ENCODE measurements at places on chromosomes 1 and 21. TPM values are rescaled to one million over a fixed set of nuclear protein-coding genes. Genes with fewer than 3 reads are reported as not detected.
A peak's percentile ranks its signal among the peaks of the same experiment; 100 is the strongest.

GRCh38 chr1:242431786-242432185 is 92.7 kb downstream of the PLD5 start:
- DNase-seq: no peak

GRCh38 chr1:226617109-226617508 is 68.5 kb downstream of the STUM start:
- DNase-seq: no peak

The PADI6 gene
- total RNA-seq: not detected

The NID1 gene
- 60.4 TPM for total RNA-seq

DNA sequence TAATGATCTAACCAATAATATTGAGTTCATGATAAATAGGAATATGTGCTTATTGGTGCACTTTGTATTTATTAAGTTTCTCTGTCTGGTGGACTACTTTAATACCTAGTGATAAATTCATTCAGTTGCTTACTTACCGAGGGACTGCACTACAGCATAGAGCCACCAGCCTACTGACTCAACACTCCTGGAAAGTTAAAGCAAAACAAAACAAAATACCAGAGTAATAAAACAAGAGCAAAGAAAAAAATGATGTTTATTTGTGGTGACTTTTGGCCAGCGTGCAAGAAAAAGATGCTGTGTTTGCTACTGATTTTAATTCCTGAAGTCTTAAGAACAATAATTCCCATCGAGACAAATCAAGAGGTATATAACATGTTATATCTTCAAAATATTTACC is 586.3 kb downstream of the PLA2G4A start:
- DNase-seq: peak; percentile 25

DNA sequence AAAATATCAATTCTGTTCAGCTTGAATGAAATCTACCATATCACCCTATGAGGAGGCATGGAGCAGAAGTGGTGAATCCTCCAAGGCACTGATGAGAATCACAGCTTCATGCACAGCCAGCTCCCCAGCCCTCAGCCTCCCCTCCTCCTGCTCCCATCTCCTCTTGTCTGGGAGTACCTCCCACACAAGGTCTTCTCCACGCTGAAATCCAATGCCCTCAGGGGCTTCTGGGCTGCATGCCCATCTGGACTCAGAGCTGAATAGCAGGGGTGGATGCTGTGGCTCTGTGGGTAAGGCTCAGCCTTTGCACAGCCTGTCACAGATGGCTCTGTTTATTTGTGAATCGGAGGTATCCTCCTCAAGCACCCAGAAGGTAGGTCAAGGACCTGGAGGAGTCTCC is 48.6 kb downstream of the KCNC4 start:
- DNase-seq: peak; percentile 30

The LRP8 gene
- total RNA-seq: 57.4 TPM

GRCh38 chr21:42532466-42533181 is 19.0 kb downstream of the SLC37A1 start:
- peak; percentile 66 for DNase-seq

- no peak for DNase-seq
Measured at GRCh38 chr1:35835398-35835797, 27.6 kb downstream of the AGO4 start.

The SLC35F3 gene
- total RNA-seq: 0.64 TPM

The RAVER2 gene
- total RNA-seq: 2.3 TPM

DNA sequence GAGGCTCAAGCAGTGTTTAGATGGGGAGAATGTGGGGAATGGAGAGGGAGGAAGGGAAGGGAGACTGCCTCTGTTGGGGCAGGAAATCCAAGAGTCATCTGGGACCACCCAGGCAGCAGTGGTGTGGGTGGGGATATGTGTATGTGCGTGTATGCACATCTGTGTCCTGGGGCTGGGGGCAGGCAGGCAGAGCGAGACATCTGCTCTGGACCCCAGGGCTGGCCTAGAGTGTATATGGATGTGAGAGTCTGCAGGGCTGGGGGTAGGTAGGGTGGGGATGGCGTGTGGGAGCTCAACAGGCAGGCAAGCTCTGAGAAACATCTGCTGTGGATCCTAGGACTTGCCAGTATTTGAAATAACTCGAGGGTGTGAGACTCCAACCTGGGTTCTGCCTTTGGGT is 3.5 kb downstream of the PTCH2 start:
- no peak for DNase-seq

GRCh38 chr1:248372394-248372793 is 3.2 kb upstream of the OR2T6 start:
- no peak for DNase-seq

DNA sequence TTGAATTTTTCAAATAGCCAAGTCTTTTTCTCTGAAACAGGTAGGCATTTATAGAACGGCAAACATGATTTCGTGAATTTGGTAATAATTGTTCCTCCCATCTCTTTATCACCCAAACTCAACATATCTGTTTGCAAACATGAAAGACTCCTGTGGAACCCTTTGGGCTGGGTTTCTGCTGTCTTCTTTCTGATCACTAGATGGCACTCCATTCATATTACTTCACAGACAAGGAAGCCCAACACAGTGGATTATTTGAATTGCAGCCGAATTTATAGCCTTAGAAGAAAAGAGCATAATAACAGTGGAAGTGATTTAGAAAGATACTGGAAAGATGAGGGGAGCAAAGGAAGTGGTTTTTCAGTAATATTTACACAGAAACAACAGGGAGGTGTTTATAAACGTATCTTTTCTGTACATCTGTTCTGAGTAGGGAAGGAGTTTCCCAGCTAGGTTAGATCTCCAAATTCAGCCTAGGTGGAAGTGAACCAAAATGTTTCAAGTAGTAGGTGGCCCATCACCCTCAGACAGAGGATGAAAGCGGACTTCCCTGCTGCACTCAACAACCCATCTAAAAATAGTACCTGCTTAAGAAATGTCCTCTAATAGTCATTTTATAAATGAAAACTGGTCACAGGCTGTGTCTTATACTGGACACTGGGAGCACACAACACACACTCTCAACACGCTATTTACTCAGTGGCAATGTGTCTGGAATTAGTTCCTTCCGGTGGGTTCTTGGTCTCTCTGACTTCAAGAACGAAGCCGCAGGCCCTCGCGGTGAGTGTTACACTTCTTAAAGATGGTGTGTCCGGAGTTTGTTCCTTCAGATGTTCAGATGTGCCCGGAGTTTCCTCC is 67.6 kb downstream of the MAP3K21 start:
- peak; percentile 66 for DNase-seq

DNA sequence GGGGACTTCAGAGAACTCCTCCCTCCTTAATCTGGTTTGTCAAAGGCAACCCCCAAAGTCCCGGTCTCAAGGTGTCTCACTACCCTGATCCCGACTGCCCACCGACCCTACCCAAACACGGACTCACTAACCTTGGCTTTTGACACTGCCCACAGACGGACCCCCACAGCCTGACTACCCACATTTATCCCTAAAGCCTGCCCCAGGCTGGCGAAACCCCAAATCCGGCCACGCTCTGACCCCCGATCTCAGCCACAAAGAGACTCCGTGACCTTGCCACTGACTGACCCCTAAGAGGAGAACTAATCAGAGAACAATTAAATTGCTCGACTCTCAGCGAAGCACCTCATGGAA is 5.2 kb downstream of the ID3 start:
- DNase-seq: no peak

- no peak for DNase-seq
Measured at GRCh38 chr1:207858806-207859205, 52.1 kb downstream of the CD34 start.

The PRKAA2 gene
- 2.0 TPM for total RNA-seq

The ZNF683 gene
- total RNA-seq: not detected

DNA sequence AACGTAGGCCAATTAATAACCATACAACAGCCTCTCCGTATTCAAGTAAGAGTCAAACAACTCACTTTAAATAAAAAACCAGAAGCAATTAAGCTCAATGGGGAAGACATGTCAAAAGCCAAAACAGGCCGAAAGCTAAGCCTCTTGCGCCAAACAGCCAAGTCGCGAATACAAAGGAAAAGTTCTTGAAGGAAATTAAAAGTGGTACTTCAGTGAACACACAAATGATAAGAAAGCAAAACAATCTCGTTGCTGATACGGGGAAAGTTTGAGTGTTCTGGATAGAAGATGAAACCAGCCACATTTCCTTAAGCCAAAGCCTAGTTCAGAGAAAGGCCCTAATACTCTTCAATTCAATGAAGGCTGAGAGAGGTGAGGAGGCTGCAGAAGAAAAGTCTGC is 53.4 kb downstream of the SIPA1L2 start:
- DNase-seq: no peak

DNA sequence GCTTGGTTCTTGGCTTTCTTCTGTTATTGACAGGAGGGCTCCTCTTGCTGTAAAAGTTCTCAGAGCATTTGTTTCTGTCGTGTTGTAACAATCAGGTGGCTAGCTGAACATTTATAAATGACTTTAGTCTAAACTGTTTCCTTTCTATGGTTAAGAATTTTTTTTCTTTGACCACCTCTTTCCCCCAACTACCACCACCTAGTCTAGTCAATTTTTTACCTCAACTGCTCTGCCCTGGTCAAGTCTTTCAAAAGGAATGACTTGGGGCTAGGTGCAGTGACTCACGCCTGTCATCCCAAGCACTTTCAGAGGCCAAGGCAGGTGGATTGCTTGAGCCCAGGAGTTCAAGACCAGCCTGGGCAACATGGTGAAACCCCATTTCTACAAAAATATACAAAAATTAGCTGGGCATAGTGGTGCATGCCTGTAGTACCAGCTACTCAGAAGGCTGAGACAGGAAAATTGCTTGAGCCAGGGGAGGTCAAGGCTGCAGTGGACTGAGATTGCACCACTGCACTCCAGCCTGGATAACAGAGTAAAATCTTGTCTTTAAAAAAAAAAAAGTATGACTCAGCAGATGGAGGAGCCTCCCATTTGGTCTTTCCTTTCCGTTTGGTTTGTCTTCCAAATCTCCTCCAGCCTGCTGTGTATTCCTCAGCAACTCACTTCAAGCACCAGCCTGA is 40.7 kb downstream of the MAP3K21 start:
- peak; percentile 65 for DNase-seq

DNA sequence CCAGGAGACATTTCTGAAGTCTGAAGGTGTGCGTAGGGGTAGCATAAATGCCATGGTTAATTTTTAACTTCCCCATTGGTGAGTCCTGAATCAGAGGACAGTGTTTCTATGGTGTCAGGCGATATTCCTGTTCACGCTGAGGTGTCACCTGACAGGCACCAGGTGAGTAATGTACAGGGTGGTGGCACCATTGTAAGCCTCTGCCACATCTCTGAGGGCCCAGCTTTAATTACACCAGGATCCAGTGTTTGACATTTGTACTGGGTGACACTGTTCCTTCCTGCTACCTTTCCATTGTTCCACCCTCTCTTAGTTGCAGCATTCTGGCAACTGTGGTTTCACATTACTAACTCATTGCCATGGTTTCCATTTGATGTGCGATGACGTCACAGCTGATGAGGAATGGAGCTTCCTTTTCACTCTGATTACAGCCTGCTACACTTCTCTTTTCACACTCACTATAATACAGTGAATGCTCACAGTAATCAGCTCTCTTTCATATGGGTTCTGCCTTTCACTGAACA is 40.6 kb upstream of the MARK1 start:
- peak; percentile 58 for DNase-seq

GRCh38 chr21:41583274-41583790 is 75.4 kb upstream of the TMPRSS2 start:
- DNase-seq: peak; percentile 72

The MTARC1 gene
- total RNA-seq: 0.59 TPM

DNA sequence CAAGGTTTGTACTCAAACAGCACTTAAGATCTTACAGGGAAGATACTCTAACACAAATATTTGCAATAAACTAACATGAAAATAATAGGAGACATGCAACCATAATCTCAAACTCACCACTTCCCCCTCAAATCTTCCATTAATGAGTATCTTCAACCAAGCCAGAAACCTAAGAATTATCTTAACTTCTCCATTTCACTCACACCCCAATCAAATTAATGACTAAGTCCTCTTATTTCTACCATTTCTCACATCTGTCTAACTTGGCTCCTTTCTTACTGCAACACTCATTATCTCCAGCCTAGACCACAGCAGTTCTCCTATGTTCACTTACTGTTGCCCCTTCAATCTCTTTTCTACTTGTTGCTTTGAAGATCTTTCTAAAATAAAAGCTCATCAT is 10.4 kb downstream of the RBBP5 start:
- DNase-seq: no peak

DNA sequence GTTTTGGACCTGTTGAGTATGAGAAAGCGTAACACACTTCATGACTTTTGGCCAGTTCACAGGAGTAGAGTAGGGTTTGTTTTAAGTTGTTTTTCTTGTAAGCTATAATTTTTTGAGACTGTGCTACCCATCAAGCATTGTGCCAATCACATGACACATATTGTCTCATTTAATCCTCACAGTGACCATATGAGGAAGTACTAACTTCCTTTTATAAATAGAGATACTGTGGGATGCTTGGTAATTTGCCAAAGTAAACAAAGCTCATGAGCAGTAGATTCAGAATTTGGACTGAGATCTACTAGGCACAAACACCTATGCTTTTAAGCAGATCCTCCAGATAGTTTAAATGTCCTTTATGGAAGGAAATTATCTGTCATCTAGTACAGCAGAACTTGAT is 178.3 kb downstream of the CACNA1E start:
- DNase-seq: no peak

The AADACL4 gene
- total RNA-seq: not detected

- DNase-seq: no peak
Measured at GRCh38 chr1:156136970-156137483, 16.4 kb upstream of the SEMA4A start.

- no peak for DNase-seq
Measured at GRCh38 chr1:208048904-208049303, 138.0 kb upstream of the CD34 start.

DNA sequence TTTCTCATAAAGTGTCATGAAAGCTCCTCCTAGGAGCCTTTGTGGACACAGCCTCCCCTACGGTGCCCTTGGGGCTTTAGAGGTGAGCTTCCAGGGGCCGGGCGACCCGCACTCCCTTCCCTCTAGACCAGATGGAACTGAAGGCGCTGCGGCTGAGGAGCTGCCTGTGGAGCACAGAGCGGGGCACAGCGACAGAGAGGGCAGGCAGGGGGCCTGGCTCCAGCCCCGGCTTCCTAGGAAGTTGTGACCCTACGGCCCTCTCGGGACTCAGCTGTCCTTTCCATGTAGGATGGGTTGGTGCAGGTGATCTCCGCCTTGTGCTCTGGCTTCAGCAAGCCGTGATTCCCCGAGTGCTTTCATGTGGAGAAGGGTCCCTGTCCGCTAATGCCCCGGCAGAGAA is 23.6 kb upstream of the NEK2 start:
- no peak for DNase-seq

GRCh38 chr1:4836574-4836973 is 182.2 kb downstream of the AJAP1 start:
- DNase-seq: no peak

- no peak for DNase-seq
Measured at GRCh38 chr1:93542398-93542797, 94.5 kb downstream of the FNBP1L start.
